ENCODE measurements at places on chromosomes 7 and 10. TPM values are rescaled to one million over a fixed set of nuclear protein-coding genes. Genes with fewer than 3 reads are reported as not detected.

GRCh38 chr7:88337572-88337971 is 30.9 kb upstream of the STEAP4 start:
- H3K4me1 ChIP-seq, result no peaks in the 10 kb centered on the region
- no peak overlapping the region for H3K27ac ChIP-seq
- H3K36me3 ChIP-seq, result no peaks in the 10 kb centered on the region
- DNase-seq, result no peak
- H3K4me3 ChIP-seq, result no peak overlapping the region

DNA sequence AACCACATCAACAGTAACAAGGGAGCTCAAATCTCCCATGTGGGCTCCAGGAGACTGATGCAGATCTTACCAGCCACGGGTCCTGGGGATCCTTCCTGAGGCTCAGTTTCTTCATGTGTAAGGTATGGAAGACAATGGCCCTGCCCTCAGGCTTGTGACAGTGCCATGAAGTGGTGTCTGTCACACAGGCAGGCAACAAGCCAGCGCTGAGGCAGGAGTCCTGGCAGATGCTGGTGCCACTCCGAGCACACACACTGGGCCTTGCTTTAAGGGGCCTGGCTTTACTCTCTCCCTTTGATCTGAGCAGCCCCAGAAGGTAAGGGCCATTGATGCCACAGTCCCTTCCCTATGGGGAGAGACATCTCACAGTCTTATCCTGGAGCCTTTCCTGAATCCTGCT is 28.4 kb upstream of the LRRC18 start:
- peaks cover 5% of the 10 kb centered on the region for H3K4me1 ChIP-seq
- H3K27ac ChIP-seq, result no peak overlapping the region
- no peak for DNase-seq
- H3K27me3 ChIP-seq, result no peaks in the 10 kb centered on the region
- H3K36me3 ChIP-seq, result no peaks in the 10 kb centered on the region
- no peak overlapping the region for H3K4me3 ChIP-seq

- no peak overlapping the region for H3K27ac ChIP-seq
- H3K4me1 ChIP-seq, result peaks cover 43% of the 10 kb centered on the region
- peaks cover 9% of the 10 kb centered on the region for H3K36me3 ChIP-seq
- no peak overlapping the region for H3K4me3 ChIP-seq
These were observed 1.2 kb downstream of the GRIFIN start for GRCh38 chr7:2474813-2475677.

GRCh38 chr7:134897936-134898335 is 88.4 kb upstream of the AGBL3 start:
- H3K4me1 ChIP-seq, result peaks cover 8% of the 10 kb centered on the region
- DNase-seq, result no peak
- peaks cover 2% of the 10 kb centered on the region for H3K36me3 ChIP-seq
- H3K27me3 ChIP-seq, result no peaks in the 10 kb centered on the region

GRCh38 chr7:20293336-20293735 is 37.4 kb upstream of the ITGB8 start:
- H3K27me3 ChIP-seq, result no peaks in the 10 kb centered on the region
- no peak for DNase-seq
- H3K4me1 ChIP-seq, result no peaks in the 10 kb centered on the region

- no peak overlapping the region for H3K4me3 ChIP-seq
- DNase-seq, result no peak
- no peak overlapping the region for H3K27ac ChIP-seq
- peaks cover 12% of the 10 kb centered on the region for H3K4me1 ChIP-seq
These were observed 59.8 kb upstream of the ANTXRL start for GRCh38 chr10:46226900-46227558.

- no peaks in the 10 kb centered on the region for H3K36me3 ChIP-seq
- H3K27ac ChIP-seq, result no peak overlapping the region
- no peak overlapping the region for H3K4me3 ChIP-seq
These were observed 15.0 kb downstream of the TAS2R60 start for GRCh38 chr7:143458263-143458662.

KRIT1 gene
- polyA plus RNA-seq, result 26.1 TPM

ST8SIA6 gene
- 12.6 TPM for polyA plus RNA-seq

All from spinal cord (tissue), 10 donors.